ENCODE measurements at places on chromosomes 4 and X.

DNA sequence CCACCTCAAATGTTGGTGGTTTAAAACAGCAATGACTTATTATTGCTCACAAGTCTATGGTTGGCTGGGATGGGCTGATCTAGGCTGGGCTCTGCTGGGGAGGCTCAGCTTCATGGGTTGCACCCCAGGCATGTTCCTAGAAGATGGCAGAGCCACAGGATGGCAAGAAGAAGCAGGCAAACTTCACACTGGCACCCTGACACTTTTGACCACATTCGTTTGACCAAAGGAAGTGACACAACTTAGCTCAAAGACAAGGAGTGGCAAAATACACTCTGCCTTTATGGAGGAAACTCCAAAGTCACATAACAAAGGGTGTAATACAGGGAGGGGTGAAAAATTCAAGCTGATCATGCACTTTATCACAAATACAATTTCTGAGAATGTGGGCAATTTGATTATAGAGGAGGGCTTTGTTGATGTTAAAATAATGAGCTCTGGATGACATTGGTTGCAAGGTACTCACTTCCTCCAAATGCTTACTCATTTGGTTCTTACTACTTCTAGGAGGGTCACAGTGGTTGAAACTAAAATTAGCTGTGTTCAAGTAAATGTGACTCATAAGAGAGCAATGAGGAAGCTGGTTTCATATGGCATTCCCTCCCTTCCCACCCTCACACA lies 249.2 kb upstream of the RPS6KA3 start:
- no peak for DNase-seq

DNA sequence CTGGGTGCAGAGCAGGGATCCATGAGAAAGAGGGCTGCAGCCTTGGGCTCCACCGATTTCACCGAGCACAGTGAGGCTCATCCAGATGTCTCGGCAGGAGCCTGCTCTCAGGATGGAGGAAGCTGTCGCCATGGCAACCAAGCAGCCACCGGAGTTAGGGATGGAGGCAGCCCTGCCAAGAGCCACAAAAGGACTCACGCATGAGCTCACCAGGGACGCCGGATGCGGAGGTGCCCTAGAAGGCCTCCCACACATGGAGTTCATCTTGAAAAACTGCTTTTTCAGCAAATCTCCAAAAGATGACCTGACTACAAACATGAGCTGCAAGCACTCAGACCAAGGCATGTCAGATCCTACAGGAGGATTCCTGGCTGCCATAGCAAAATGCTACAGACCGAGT lies 90.7 kb downstream of the WFS1 start:
- peak; percentile 63 for DNase-seq

DNA sequence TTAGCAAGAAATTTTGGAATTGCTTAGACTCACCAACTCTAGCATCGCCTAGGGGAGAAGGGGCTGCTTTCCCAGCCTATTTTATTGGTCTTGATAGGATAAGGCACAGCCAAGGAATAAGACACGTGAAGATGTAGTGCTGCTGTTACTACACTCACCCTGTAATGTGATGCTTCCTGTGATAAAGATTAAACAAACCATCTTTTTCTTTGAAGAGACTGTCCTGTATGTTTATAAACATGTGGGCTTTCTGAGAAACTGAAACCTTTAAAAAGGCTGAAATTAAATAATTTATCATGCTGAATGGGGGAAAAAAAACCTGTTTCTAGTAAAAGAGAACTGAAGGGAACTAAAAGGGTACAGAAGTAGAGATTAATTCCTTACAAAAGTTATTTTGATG lies 13.2 kb downstream of the TAPT1 start:
- DNase-seq = no peak

- DNase-seq = no peak
Measured at GRCh38 chr4:113708250-113708649, 53.3 kb downstream of the CAMK2D start.

GRCh38 chr4:14669371-14669770 lies 332.9 kb upstream of the CPEB2 start:
- no peak for DNase-seq

GRCh38 chr4:25882226-25882625 lies 19.4 kb upstream of the SEL1L3 start:
- DNase-seq = no peak

DNA sequence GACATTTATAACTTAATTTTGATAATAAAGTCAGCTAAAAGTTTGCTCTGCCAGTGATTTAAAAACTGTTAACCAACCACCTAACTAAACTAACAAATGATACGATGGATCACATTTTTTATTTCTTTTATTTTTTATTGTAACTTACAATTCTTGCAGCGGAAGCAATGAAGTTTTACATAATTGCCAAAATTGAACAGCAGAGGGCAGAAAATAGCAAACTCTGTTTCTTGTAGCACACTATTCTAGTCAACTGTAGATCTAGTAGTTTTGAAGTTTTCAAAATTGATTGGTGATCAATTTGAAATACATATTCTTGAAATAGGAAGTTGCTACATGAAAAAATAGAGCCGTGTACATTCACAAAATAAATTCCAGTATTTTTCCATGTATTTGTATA lies 2.8 kb upstream of the GRIA2 start:
- no peak for DNase-seq

- DNase-seq = no peak
Measured at GRCh38 chr4:166594326-166594946, 639.9 kb downstream of the SPOCK3 start.

DNA sequence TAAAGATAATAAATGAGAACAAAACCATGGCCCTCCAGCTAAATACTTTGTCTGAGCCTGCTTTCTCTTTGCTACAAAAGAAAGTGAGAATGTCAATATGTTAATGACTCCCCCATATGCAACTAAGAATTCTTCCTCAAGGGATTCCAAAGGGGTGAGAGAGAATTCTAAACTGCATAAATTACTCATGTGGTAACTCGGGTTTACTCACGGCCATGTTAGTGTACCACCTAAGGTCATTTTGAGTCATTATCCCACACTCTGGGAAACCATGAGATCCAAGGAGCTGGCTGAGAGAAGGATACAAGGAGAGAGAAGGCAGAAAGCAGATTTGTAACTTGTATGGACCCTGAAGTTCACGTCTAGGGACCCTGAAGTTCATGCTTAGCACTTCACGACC lies 190.3 kb downstream of the DHX15 start:
- DNase-seq = no peak

- no peak for DNase-seq
Measured at GRCh38 chrX:149467461-149467860, 37.6 kb downstream of the IDS start.

DNA sequence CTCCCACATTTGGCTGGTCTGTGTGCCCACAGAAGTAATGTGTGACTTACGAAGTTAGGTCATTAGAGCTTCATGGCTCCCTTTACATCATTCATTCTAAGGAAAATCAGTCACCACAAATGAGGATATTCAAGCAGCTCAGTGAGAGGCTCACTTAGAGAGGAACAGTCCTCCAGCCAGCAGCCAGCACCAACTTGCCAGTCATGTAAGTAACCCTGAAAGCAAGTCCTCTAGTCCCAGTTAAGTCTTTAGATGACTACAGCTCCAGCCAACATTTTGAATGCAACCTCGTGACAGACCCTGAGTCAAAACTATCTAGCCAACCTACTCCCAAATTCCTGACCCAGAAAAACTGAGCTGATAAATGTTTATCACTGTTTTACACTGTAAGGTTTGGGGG lies 71.3 kb downstream of the LRBA start:
- DNase-seq = no peak

GRCh38 chr4:177667687-177668086 lies 225.4 kb upstream of the AGA start:
- no peak for DNase-seq

All from Right ventricle myocardium inferior (tissue), 1 donor.